GM19239 (cell line): ENCODE measurements at places on chromosomes 7 and 10.

- DNase-seq, result no peak
These were observed 236.1 kb upstream of the BMPER start for GRCh38 chr7:33669251-33669670.

DNA sequence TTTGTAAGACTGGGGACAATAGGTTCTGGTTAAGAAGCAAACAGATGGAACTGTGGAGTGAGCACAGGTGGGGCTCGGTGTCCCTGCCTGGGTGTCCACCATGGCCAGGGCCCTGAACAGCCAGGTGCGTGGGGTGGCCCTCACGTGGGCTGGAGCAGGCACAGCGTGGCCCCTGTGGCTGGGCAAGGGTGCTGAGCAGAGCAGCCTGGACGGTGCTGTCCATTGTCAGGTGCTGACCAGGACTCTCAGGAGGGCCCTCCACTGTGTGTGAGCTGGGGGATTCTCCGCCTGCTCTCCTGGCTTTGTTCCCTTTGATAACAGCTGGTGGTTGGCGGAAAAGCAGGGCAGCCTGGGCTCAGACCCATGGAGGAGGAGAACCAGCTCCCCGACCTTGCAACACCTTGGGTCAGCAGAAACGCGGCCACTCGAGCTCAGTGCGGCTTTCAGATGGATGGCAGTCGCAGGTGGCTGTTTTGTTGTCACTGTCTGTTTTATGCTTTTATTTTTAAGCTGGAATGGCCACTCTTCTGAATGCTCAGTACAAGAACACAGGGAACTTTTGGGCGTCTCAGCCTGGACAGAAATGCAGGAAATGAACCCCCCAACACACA, 273.9 kb upstream of the ADARB2 start:
- DNase-seq, result no peak

DNA sequence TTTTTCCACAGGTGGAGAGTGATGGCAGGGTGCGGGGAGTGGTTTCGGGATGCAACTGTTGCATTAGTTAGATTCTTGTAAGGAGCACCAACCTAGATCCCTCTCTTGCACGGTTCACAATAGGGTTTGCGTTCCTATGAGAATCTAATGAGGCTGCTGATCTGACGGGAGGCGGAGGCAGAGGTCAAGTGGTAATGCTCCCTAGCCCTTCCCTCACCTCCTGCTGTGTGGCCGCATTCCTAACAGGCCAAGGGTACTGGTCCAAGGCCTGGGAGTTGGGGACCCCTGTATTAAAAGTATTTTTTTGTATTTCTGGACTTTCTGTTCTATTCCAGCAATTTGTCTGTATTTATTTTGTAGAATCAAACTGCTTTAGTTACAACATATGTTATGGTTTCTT, 7.2 kb downstream of the CBLL1 start:
- no peak for DNase-seq

DNA sequence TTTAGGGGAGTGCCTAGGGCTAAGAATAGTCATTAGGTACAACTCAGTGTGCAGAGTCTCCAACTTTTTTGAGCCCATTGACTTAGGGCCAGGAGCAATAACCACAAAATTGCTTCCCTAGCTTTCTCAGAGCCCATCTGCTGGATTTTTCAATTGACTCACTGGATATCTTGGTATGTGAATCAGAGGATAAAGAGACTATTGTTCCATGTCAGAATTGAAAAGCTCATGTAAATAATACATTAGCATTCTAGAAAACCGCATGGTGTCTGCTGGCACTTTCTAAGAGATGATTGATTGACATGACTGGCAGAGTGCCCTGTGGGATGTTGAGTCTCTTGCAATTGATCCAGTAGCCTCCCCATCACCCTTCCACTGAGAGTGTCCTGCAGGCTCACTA, 246.2 kb downstream of the CCDC7 start:
- no peak for DNase-seq

DNA sequence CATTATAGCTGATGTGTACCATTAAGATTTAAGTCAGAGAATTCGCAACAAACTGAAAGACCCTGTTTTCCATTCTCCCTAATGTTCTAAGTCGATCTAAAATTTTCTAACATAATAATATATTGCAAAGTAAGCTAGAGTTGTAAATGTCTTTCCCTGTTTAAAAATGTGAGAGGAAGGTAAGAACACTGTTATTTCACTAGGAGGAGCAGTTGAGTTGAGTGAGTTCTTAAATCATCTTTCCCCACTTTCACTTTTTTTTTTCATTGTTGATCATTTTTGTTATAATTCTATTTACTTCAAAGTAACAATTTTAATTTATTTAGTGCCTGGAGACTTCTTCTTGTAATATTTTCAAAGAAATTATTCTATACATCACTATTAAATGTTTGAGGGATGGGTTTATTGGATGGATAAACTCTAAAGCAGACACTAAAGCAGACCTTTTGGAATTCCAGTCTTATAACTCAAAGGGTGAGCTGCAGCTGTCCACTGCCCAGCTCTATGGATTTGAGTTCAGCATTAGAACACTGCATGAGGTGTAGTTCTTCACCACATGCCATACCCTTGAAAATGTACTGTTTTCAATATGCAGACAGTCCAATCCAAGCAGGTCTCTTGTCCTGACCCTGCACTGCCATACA, 181.3 kb upstream of the FZD1 start:
- DNase-seq, result no peak

- no peak for DNase-seq
These were observed 15.5 kb downstream of the CARD11 start for GRCh38 chr7:3028071-3028757.

GRCh38 chr7:2158331-2159175, 74.2 kb downstream of the MAD1L1 start:
- DNase-seq, result no peak
